ENCODE measurements at places on chromosomes 1 and 21.

DNA sequence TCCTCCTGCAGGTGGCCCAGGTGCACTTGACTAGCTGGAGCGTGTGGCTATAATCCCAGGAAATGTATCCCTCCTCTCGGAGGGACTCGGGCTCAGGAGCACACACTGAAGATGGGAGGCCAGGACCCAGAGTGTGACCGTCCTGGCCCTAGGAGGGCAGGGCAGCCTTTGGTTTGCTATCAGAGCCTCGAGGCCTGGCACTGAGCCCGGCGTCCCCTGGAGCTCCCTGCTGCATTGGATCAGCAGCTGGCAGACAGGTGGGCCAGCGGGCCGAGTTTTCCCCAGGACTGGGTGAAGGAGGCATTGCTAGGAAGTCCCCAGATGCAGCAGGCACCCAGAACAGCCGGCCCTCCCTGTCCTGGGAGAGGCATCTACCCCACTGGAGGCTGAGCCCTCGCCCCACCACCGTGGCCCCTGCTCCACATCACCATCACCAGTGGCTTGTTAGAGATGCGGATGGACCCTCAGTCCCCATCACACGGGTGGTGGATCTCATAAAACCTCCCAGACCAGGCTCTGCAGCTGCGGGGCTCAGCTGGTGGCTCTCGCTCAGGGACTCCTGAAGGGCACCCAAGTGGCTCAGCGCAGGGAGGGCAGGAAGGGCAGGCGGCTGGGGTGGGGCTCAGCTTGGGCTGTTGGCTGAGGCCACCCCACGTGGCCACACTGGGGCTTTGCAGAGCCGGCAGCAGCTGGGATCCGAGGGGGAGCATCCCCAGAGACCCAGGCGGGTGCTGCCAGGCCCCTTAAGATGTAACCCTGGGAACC lies 32.7 kb upstream of the POFUT2 start:
- DNase-seq, result no peak

GRCh38 chr1:6888268-6888667 lies 103.0 kb downstream of the CAMTA1 start:
- no peak for DNase-seq

DNA sequence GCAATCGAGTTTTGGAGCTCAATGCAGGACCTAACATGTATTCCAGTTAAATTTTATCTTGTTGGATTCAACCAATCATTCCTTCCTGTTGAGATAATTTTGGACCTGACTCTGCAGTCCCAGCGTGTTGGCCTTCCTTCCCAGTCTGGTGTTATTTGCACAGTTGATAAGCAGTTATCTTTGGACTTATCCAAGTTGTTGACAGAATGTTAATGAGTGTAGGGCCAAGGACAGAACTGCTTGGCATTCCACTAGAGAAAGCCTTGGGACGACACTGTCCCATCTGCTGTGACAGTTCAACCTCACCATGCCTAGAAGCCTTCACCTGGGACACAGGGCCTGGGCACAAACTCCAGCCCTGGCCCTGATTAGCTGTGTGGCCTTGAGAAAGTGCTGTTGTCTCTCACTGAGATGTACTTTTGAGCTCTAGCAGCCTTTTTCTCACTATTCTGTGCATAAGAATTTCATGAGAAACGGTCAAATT lies 104.1 kb upstream of the SLC25A33 start:
- no peak for DNase-seq

DNA sequence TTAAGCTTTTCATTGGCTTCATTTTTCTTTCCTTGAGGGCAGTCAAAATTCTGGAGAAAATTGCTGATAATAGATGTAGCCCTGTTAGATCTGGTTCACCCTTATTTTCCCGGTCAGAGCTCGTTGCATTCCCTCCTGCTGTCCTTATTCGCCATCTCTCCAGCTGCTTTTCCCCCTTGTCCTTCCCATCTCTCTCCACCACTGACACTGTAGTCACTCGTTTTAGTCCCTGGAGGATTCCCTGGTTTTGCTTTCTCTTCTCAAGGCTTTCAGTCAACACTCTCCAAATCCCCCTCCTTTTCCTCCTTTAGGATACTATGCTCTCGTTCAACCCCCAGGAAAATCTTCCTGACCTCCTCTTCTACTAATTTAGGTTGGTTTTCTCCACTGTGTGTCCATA lies 83.1 kb downstream of the C21orf91 start:
- DNase-seq, result no peak

DNA sequence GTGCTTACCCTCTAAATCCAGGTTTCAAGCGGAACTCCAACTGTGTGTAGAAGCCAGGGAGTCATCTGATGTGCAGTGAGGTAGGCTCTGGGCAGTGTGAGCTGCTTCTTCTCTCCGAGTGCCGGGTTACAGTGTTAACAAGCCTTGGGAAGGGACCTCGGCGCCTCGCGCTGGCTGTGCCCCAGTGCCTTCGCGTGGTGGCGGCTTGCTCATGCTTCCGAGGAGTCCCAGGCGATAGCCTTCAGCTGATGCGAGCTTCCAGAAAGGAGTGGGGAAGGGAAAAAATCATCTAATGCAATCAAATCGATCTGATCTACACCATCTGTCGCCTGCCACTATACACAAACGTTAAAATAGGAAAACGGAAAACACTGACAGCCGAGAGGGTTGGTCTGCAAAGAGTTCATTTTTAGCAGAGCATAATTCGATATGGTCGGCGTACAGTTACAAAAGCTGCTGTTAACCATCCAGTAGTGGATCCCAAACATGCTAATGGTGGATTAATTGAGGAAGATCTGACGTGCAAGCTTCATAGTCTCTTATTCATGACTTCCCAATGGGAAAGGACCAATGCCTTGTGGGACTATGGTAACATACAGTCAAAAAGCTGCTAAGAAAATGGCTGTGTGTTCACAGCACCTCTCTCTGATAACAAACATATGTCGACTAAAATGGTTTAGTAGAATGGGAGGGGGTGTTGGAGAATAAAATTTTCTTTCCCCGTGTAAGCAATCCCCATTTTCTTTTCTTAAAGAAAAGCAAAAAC lies 128.7 kb upstream of the DPYD start:
- DNase-seq, result no peak

DNA sequence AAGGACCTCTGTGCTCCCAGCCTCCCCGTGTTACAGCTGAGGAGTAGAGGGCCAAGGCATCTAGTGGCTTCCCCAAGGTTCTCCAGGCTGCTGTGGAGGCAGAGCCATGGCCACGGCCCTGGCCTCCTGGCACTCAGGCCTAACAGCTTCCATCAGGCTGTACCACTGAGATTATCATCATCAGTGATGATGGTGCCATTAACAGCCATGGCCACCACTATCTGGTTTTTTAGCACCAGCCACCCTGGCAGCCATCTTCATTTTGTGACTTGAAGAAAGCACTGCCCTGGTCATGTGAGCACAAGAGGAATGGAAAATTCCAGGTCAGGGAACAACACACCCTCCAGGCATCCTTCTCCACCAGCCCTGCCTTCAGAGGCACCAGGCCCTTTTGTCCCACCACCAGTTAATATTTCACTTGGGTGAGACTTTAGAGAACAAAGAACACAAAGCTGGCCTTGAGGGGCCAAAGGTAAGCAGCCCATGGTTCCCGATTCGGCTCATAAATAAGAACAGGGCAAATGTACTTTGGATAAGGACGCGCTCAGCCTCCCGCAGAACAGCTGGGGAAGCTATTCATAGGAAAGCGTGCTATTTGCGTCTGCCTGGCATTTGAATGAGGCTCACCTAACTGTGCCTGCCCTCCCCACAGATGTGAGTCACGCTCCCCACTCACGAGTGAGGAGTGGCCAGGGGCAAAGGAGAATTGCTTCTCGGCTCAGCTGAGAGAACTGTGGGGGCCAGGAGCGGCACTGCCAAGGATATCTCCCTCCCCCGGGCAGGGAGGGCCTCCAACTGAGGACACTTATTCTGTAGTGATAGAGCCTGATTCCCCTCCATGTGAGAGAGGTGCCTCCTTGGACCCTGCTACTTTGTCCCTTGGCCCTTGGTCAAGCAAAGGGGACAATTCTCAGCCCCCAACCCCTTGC lies 95.6 kb downstream of the CD58 start:
- DNase-seq, result no peak

DNA sequence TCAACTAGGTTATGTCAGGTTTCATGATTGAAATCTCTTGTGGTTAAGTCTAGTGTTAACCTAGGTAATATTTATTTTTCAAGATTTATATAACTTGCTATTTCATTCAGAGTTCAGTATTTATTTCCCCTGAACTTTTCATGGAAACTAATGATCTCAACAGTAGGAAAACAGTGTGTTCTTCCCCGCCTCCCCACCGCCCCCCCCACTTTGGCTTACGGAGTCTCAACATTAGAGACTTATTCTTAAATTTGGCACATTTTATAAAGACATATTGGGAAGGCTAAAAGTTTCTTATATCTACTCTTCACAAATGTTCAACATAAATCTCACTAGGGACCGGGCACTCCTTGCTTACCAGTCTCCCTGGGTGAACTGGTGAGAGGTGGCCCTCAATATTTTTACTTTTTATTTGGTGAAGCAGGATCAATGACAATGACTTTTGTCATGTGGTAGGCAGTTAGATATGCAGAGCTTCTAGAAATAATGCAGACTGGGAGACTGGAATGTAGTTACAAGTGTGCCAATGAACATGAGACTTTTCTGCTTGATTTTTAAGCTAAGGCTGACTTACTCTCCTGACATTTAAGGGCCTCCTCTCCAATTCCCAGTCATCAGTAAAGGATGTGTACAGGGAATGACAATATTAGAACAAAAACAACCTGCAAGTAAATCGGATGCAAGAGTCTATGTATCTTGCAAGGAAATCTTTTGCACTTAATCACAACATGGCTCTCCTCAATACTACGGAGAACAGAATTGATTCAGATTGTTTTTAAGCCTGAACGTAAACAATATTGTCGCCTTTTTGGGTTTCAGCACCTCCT lies 1.7 kb upstream of the MAN1A2 start:
- DNase-seq, result peak; percentile 11

DNA sequence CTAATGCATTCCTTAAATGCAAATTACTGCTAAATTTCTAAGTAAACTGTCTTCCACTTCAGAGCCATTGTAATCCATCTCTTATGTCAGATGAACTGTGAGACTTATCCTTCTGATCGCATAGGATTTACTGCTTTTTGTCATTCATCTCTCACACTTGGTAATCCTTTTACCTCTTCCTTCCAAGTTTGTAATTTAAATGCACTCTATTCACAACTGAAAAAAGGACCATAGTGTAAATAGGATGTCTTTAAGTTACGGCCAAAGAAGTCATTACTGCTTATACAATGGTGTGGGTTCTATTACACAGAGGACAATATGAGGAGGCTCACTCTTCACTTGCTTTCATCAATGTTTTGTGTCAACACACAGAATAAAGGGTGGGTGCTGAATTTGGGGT lies 393.3 kb downstream of the PTBP2 start:
- DNase-seq, result no peak

DNA sequence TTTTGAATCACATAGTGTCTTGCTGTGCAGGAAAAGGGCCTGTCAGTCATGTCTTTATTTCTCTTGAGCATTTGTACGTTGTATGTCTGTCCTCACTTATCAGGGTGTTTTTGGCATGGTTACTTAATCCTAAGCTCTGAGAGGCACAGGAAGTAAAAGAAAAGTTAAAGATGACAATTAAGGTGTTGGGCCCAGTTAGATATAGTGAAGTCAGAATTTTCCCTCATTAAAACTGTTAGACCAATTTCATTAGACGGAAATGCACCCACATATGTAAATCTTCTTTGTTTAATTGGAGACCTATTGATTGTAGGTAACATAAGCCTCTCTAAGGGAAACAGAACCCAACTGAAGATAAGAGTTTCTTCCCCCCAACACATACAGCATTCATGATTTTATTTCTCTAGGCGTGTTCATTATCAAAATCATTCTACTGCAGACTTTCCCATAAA lies 21.9 kb downstream of the NFIA start:
- DNase-seq, result no peak

DNA sequence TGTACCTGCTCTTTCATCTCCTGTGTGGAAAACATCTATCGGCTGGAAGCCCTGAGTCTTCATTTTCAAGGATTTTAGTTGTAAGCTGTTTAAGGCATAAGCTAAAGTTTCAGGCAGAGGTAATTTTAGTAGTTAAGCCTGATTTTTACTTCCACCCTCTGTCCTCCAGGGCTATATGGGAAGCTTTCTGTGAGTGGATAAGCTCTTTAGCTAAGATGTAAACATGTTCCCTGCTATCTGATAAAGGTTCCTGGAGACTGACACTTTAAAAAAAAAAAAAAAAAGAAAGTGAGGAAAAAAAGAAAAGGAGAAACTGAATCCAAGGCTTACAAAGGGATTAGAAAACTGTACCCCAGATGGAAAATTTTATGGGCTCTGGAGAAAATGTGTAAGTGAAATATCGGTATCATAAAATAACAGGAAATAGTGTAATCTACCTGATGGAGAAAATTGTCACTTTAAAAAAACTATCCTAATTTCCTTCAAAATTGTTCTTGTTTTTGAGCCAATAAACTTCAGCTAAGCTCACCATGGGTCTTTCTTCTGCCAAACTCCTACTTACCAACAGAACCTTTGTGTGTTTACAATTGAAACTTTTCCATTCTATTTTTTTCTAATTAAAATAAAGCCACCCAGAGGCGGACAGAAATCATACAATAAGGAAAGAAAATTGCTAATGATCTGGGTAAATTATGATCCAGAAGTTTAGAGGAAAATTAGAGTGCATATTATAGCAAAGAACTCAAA lies 180.5 kb downstream of the TGFB2 start:
- DNase-seq, result no peak

DNA sequence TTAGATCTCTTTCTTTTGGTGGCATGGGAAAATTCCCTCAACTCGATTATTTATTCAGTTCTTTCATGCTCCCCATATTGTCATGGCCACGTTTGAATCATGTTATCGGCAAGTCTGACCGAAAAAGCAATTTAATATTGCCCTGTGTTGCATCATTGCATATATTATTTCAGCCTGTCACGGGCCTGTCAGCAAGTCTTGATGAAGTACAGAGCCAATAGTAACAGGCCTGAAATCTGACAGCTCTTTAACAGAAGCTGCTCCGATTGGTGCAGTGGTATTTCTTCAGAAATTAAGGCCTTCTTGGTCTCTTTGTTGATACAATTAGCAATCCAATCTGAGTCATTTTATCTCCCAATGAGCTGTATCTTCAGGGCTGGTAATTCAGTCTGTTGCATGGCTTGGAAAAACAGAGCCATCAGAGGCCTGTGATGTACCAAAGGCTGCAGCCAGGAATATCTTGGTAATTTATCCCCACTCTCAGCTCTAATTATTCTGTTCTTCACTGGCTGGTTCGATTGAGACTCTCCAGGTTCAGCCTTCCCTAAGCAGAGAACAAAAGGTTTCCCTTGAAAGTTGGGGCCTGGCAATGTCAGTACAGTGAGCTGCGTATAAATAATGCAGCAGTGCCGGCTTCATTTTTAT lies 149.5 kb downstream of the FGGY start:
- DNase-seq, result peak; percentile 97

GRCh38 chr1:160371756-160372155 lies 4.9 kb downstream of the NHLH1 start:
- DNase-seq, result no peak

GRCh38 chr1:29801003-29801402 lies 564.7 kb downstream of the PTPRU start:
- DNase-seq, result no peak

- no peak for DNase-seq
These were observed 3.2 kb upstream of the IBA57 start for GRCh38 chr1:228162286-228163006.

- DNase-seq, result peak; percentile 56
These were observed 11.9 kb downstream of the ALPL start for GRCh38 chr1:21520899-21521716.
